CD8-positive, alpha-beta T cell (primary cell): ENCODE measurements at places on chromosomes 3 and 15. TPM values are rescaled to one million over a fixed set of nuclear protein-coding genes. Genes with fewer than 3 reads are reported as not detected.

CHST14 gene
- 3.7 TPM for total RNA-seq

RLBP1 gene
- total RNA-seq, result not detected

CHSY1 gene
- 15.4 TPM for total RNA-seq

GATM gene
- 0.87 TPM for total RNA-seq

CISH gene
- total RNA-seq, result 4.7 TPM

DLEC1 gene
- total RNA-seq, result 1.9 TPM

SCN5A gene
- not detected for total RNA-seq

EPHA3 gene
- total RNA-seq, result not detected

C3orf85 gene
- total RNA-seq, result not detected

SPESP1 gene
- not detected for total RNA-seq

BCHE gene
- not detected for total RNA-seq

- DNase-seq, result no peak
Observed at GRCh38 chr3:161549261-161549660, 52.7 kb downstream of the OTOL1 start.

DNA sequence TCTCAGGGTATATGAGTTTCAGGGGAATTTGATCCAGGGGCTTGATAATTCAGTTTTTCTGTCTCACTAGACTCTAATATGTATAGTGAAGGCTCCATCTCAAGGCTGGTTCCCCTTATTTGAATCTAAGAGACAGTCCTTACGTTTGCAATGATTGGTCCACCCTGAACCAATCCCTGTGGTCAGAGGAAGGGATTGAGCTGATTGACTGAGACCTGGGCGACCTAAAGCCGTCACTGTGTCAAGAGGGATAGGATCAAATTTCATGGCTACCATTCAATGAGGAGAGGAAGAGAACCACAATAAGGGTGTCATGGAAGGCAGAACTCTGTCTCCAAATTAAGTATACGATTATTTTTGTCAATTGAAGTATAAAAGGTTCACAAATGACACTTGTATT lies 16.3 kb downstream of the NUDT16 start:
- no peak for DNase-seq

- no peak for DNase-seq
Observed at GRCh38 chr3:77919244-77919643, 879.3 kb downstream of the ROBO2 start.

DNA sequence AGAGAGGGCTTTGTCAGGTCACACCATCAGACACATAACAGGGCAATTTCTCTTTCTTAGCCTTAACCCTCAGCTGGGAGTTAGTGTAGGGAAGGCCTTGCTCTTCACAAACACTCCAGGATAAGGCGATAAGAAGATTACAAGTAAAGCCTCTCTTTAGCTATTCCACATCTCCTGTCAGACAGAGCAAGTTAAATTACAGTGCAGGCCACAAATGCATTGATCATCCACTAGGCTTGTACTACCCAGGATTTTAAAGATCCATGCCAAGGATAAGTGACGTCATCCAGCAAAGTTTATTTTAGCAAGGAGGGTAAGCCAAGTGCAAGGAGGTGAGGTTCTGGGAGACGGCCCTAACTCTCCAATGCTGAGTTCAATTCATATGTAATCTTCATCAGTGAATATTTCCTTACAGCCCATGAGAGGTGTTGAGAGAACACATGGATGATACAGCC lies 890.6 kb upstream of the NR2F2 start:
- DNase-seq, result no peak

DNA sequence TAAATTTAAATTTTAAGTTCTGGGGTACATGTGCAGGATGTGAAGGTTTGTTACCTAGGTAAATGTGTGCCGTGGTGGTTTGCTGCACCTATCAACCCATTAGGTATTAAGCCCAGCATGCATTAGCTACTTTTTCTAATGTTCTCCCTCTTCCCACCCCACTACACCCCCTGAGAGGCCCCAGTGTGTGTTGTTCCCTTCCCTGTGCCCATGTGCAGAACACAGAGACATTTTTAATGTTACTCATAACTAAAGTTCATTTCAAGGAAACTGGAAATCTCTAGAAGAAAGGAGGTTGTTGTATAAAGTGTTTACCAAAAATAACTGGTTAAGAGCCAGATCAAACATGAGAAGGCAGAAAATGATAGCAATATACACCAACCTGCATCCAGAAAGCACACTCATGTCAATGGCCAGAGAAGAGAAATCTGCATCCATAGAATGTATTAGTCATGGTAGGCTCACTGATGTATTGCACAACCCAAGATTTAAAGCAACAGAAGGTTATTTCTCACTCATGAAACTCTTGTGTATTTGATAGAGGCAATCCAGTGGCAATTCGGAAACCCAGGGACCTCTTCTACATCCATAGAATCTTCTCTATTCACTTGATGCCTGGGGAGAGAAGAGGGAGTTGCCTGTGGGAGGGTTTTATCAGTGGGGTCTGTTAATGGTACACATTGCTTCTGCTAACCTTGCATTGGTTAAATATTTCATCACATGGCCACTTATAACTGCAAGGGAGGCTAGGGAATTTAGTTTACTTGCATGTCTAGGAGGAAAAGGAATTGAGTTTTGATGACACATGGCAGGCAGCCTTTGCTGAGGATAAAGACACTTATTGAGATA lies 321.9 kb upstream of the RASGRP1 start:
- no peak for DNase-seq

DNA sequence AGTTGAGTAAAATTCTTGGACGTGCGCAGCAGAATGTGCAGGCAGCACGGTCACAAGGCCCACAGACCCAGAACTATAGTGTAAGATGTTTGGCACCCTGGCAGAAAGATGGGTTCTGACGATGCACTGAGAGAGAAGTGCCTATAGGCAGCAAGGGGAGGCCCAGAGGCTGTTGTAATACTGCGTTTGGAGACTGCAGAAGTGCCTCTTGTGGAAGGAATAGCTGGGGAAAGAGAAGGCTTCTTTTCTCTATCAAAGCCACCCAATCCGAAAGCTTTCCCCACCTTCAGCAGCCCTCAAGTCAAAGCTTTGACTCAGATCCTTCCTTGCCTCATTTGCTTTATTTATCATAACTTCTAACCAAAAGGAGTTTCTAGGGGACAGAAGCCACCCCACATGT lies 5.2 kb upstream of the SIN3A start:
- DNase-seq, result no peak

- no peak for DNase-seq
Observed at GRCh38 chr3:46112296-46112695, 85.0 kb upstream of the XCR1 start.

DNA sequence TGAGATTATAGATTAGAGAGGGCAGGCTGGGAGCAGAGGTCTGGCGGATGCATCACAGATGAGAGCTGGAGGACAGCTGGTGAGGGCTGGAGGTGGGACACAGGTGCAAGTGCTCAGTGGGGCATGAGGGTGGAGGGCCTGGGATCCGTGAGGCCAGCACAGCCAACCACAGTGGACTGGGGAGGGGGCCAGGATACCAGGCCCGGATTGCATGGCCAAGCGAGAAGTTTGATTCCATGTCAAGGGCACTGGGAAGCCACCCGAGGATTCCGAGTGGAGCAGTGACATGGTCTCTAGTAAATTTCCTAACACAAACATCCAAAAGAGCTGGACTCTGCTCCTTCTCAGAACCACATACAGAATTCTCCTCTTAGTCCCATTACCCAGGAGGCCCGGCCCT lies 44.0 kb upstream of the SLC41A3 start:
- no peak for DNase-seq

- no peak for DNase-seq
Observed at GRCh38 chr15:68352401-68353062, 75.0 kb downstream of the FEM1B start.

GRCh38 chr3:12905316-12906071 lies 64.1 kb upstream of the RPL32 start:
- no peak for DNase-seq

DNA sequence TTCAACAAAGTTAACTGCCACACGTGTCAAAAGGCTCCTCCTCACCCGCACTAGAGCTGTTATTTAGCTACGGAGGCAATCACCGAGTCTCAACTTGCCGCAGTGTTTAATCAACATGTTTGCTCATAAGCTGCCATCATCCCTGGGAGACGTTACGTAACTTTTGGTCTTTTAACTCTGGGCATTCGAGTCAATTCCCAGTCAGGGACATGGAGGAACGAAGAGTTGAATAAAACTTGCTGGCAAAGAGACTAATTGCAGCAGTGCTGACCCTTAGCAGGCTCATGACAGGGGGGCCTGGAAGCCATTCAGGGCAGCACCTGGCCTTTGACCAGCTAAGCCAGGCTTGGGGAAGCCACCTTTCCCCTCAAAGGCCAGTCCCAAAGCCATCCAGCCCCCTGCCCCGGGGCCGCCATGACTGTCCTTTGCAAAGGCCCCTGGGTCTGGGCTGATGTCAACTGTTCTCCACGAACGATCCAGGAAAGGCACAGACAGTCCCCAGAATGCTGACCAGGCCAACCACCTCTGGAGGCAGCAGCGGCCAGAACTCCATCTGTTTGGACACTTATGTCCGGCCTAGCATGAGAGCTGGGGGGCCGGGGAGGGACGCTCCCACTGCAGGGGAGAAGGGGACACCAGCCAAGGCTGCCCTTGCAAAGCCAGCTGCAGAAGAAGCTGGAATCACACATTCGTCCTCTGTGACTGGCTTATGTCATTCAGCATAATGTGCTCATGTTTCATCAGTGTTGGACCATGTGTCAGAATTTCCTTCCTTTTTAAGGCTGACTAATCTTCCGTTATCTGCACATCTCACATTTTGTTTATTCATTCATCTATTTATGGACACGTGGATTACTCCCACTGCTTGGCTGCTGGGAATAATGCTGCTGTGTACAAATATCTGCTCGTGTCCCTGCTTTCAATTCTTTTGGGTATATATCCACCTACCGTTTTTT lies 43.7 kb downstream of the PCSK6 start:
- no peak for DNase-seq

GRCh38 chr3:16516695-16517481 lies 3.4 kb upstream of the RFTN1 start:
- DNase-seq, result peak; percentile 41

GRCh38 chr15:66955871-66956585 lies 109.4 kb upstream of the SMAD3 start:
- DNase-seq, result no peak

DNA sequence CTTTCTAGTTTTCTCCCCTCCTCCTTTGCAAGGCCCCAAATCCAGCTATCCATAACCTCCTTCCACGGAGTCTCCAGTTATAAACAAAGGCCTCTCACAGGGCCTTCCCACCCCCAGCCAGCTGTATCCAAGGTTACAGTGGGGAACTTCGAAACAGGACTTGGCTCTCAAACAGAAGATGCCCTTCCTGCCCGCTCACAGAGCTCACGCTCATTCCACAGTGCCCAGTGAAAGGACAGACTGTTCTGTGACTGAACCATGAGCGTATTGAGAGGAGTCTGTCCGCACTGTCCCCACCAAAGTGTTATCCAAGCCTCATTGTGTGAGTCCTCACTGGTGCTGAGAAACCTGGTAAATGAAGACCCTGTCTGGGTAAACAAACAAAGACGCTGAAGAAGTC lies 35.4 kb downstream of the ARHGAP31 start:
- DNase-seq, result no peak

DNA sequence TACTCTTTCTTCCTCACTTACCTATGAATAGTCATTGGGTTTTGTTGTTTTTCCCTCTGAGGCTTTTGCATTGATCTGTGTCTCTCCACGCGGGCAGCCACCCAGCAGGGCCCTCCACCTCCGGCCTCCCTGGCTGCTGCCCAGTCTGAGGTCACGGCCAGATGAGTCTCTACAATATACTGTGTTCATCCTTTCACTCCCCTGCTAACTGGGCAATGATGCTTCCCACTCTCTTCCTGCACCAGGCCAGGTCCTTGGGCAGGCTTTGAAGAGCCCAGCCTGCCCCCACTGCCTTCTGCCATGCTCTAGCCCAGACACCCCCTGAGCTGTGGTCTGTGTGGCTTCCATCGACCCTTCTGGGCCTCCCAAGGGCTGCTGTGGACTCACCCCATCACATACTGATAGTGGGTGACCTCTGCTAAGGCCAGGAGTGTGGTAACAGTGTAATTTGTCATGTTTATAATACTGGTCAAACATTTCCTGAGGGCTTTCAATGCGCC lies 18.0 kb downstream of the PDIA5 start:
- no peak for DNase-seq

GRCh38 chr3:56205406-56205805 lies 262.9 kb downstream of the ERC2 start:
- no peak for DNase-seq

- DNase-seq, result no peak
Observed at GRCh38 chr15:100107151-100107550, 234.6 kb downstream of the ADAMTS17 start.

- peak; percentile 64 for DNase-seq
Observed at GRCh38 chr3:47522082-47522987, 8.8 kb upstream of the ELP6 start.

DNA sequence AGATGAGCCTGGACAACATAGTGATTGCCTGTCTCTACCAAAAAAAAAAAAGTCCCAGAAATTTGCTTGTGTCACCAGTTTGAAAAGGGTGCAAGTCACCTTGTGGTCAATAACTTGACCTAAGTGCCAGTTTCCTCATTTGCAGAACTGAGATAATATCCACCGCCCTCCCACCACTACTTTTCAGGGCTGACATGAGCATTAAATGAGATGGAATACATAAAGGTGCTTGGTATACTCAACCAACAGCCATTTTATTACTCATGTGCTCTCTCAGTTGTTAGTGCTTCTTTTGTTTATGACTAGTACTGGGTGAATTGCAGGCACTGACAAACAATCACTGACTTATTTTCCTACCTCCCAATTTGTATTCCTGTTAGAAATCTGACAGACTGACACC lies 340.5 kb upstream of the SATB1 start:
- DNase-seq, result no peak
